ENCODE measurements at places on chromosomes 11 and 22.

- no peak for DNase-seq
Observed at GRCh38 chr22:26707581-26707980, 50.2 kb downstream of the MIAT start.

- DNase-seq = no peak
Observed at GRCh38 chr22:24751518-24751917, 23.0 kb downstream of the PIWIL3 start.

- DNase-seq = no peak
Observed at GRCh38 chr11:117356126-117356890, 28.7 kb downstream of the CEP164 start.

DNA sequence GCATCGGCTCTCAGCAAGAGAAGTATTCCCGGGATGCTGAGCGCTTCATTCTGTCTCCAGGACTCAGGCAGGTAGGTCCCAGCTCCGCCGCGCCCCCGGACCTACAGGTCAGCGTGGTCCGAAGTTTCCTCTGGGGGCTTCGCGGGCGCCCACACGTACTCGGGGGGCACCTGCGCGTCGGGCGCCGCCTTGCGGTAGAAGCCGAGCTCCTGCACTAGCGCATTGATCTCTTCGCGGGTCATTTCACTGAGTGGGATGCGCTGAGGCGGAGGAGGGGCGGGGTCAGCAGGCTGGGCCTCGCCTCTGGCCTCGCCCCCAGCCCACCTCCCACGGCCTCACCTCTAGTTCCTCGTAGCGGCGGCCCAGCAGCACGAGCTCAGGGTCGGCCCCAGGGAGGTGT is 2.5 kb downstream of the SELENOM start:
- peak; percentile 22 for DNase-seq

GRCh38 chr22:50148991-50149721 is 21.4 kb upstream of the PANX2 start:
- peak; percentile 72 for DNase-seq

GRCh38 chr22:31488346-31488883 is 1.2 kb downstream of the EIF4ENIF1 start:
- DNase-seq = no peak

DNA sequence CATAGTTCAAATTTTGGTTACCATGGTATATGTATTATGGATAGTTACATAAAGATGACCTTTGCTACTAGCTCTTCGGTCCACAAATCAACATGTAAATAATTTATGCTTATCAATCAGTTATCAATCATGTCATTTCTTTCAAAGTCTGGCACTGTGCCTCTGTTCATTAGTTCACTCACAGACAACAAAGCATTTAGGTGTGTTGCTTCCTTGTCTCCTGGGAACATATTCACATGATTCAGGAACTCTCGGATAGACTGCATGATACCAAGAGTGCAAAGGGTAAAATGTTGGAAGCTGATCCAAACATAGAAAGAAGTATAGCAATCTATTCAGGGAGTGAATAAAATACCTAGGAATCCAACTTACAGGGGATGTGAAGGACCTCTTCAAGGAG is 14.3 kb upstream of the ACRV1 start:
- no peak for DNase-seq

GRCh38 chr11:88352139-88352538 is 14.6 kb upstream of the CTSC start:
- no peak for DNase-seq

DNA sequence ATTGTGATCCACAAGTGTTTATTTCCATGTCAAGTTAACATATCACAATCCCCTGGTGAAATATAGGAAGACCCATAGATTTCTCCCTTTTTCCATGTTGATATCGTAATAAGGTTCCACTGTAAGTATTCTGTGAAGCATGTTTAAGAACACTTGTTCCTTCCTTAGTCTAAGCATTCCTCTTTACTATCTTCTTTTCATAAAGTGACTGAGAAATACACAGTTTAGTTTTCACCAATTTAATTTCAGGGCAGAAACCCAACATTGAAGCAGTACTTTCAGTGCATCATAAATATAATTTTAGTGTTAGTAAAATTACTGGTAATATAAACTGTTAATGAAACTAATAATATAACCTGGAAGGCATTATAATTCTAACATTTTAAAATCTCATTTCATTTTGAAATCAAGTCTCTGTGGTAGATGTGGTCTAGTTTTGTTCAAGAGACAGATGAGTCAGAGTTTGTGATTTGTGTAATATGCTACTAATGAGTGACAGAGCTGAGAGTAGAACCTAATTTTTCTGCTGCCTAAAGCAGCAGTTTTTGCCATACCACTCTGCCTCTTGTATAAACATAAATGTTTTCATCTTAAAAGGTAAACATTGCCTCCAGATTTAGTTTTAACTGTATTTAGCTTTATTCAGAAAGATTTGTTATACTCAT is 79.4 kb downstream of the ATM start:
- DNase-seq = no peak

GRCh38 chr22:45268167-45268957 is 16.4 kb upstream of the UPK3A start:
- no peak for DNase-seq

- no peak for DNase-seq
Observed at GRCh38 chr11:19241260-19242178, 774 bp upstream of the E2F8 start.

DNA sequence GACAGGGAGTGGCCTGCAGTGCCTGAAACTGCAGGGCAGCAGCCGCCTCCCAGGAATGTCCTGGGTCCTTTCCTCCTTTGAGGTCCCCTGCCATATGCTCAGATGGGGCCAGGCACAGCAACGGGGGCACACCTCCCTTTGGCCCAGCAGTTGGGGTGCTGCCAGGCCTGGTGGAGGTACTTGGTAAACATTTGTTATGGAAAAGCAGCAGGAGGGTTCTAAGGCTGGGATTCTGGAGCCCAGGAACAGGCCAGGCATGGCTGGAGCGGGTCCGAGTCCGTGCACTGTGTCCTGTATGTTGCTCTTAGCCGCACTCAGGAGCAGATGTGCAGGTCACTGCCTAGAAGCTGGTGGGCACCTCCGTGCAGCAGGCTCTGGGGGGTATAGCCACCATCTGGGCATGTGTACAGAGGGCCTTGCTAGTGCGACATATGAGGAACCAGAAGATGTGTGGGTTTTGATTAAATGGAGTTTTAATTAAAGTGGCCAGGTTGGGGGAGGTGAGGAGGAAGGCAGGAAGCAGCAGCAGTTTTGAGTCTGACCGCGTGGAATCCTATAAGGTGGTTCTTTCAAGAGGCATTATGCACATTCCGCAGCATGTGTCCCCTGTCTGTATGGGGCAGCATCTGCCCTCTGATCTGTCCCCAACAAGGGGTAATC is 1.5 kb downstream of the ADORA2A start:
- DNase-seq = peak; percentile 44

GRCh38 chr11:2122907-2123627 is 16.1 kb downstream of the IGF2 start:
- DNase-seq = no peak

- no peak for DNase-seq
Observed at GRCh38 chr11:130979386-130979972, 63.2 kb upstream of the SNX19 start.

DNA sequence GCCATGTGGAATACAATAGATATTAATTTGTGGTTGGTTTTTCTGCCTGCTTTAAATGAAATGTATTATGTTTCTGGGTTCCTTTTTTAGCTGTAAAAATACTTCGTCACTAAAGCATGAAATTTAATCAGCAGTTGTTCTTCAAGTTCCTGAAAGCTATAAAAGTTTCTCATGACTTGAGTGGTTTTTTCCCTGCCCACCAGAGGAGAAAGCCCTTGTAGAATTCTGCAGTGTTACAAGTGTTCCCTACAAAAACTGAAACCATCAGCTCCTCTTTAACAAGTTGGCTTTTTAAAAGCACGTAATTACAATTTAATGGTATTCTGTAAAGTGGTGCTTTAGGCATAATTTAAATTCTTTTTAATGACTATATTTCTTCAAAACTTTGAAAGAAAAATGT is 56.2 kb downstream of the PANX1 start:
- no peak for DNase-seq

- no peak for DNase-seq
Observed at GRCh38 chr11:69368119-69368880, 74.3 kb downstream of the MYEOV start.

GRCh38 chr22:31096657-31097279 is 10.6 kb downstream of the SELENOM start:
- DNase-seq = no peak

- DNase-seq = no peak
Observed at GRCh38 chr11:27535103-27535502, 28.5 kb upstream of the LIN7C start.

- DNase-seq = no peak
Observed at GRCh38 chr22:50118557-50119168, 28.9 kb downstream of the MOV10L1 start.

Data from CD8-positive, alpha-beta memory T cell (primary cell).